ENCODE measurements at places on chromosomes 2 and 18.
A peak's percentile ranks its signal among the peaks of the same experiment; 100 is the strongest.

DNA sequence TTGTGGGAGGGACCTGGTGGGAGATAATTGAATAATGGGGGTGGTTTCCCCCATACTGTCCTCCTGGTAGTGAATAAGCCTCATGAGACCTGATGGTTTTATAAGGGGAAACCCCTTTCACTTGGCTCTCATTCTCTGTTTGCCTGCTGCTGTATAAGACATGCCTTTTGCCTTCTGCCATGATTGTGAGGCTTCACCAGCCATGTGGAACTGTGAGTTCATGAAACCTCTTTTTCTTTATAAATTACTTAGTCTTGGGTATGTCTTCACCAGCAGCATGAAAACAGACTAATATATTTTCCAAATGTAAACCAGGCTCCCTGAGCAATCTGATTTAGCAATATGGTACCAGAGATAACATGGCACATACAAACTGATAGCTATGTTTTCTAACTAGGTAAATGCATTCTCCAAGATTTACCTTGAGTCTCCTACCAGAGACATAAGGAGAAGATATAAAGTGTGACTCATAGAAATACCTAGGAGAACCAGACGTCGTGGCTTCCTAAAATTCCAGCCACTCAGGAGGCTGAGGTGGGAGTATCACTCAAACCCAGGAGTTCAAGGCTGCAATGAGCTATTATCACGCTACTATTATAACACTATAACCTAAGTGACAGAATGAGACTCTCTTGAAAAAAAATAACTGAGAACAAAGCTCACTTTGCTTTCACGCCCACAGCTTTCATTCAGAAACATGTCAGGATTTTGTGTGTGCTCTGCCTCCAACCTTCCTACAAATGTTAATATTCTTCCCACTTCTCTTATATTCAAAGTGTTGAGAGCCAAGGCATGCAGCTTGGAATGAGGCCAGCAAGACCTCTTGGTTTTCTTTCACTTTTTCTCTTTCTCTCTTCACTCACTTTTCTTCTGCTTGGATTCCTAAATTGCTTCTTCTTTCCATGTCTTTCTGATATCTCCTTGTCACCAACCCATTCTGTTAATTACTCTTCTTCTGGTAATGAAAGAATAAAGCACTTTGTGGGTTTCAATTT lies 263.9 kb upstream of the UBE2E3 start:
- DNase-seq: no peak

GRCh38 chr2:211473116-211473515 lies 916.7 kb downstream of the CPS1 start:
- DNase-seq: no peak

GRCh38 chr2:73293534-73294171 lies at the start of gene EGR4:
TSS of gene EGR4 (minus strand) at chr2:73293548. CDS start at chr2:73293317, 231 bp downstream.
- peak; percentile 100 for DNase-seq

DNA sequence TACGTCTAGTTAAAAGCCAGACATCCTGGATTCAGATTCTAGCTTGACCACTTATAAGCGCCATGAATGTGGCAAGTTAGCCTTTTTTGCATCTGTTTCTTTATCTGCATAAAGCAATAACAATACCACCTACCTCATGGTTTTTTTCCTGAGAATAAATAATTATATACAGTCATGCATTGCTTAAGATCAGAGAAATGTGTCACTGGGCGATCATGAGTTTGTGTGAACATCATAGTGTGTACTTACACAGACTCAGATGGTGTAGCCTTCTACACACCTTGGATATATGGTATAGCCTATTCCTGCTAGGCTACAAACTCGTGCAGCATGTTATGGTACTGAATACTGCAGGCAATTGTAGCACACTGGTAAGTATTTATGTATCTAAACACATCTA lies 84.7 kb upstream of the PELI1 start:
- DNase-seq: no peak

- DNase-seq: no peak
These were observed 278.8 kb upstream of the SLC14A2 start for GRCh38 chr18:45336448-45336847.

DNA sequence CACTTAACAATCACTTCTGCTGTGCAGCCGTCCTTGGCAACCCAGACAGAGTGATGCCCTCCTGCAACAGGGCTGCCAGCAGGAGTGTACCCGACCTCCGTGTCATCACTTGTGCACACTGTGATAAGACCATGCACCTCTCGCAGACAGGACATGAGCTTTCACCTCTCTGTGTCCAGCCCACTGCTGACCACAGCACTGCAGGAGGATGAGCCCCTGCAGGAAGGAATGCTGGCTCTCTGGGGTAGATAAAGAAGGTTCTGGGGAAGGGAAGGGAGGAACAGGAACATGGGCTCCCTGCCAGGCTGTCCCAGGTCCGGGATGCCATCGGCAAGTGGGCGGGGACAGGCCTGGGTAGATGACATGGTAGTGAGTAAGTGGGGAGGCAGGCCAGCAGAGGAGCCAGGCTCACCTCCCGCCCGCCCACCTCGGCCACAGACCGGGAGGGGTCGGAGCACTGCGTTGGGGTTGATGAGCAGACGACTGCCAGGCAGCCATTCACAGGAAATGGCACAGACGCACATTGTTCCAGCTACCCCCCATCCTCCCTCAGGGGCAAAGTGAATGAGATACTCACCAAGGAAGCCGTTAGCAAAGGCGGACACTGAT lies 18.6 kb upstream of the COL6A3 start:
- DNase-seq: no peak

DNA sequence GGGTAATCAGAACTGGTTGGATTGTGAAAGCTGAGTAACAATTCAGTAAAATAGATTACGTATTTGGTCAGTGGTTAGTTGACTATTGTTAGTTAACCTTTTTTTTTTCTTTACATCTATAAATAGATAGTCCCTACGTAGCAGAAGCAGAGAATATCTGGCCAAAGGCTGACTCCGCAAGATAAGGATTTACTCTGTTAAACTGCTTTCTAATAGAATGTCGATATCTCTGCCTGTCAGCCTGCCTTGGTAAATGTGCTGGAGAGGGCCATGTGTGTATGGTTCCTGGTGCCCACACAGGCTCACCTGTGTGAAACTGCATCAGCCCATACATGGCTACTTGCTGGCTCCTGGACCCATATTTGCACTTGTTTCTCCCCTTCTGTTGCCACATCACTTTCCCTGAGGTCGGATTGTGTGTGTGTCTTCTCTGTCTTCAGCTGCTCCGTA lies 94.4 kb downstream of the CRIM1 start:
- DNase-seq: no peak

GRCh38 chr2:157460384-157460837 lies 16.5 kb upstream of the CYTIP start:
- no peak for DNase-seq

- no peak for DNase-seq
These were observed 127.8 kb downstream of the MBP start for GRCh38 chr18:77004555-77005380.

GRCh38 chr2:69677914-69678313 lies 34.4 kb upstream of the AAK1 start:
- no peak for DNase-seq

- no peak for DNase-seq
These were observed 265.1 kb downstream of the SOCS6 start for GRCh38 chr18:70553936-70554260.

DNA sequence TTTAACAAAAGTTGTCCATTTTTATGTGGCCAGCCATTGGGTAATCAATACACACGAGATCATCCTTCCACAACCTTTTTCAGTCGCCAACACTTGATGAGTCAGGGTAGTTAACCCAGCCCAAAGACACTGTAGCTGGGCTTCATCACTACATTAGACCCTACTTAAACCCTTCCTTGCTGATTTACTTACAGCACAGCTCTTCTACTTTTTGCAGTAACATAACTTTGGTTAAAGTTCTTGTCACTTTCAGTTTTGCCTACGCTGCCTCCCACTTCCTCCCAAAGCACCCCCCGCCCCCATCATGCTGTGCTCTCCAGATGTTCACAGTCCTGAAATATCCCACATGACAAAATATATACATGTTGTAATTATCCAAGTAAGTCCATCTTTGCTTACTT lies 103.6 kb downstream of the CDK15 start:
- DNase-seq: no peak

DNA sequence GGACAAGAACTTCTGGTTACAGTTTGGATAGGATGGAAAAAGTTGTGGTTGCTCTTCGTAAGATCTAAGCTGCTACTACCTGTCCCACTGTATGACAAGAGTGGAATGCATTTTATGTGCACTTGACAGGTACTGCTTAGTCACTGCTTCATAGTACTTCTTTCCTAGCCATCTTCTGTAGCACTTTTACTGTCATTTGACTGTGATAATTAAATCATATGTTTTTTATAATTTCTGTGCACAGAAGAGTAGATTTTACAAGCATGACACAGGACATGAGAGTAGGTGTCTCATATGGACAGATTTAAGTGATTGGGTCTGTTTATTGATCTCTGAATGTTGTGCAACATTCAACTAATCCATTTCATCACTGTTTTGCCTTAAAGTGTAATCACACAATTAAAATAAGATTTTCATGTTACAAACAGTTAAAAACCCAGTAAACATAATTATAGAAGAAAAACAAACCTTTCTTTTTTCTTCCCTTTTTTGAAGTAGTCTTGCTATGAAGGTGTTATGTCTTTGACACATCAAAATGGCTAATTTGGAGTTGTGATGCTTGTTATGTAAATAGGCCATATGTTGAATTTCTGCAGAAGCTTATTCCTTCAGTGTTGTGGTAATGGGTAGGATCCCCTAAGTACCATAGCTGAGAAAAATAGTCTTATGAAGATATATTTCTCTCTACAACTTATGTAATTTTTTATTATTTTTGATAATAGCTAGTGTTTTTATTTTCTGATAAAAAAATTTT lies 3.0 kb downstream of the SPATS2L start:
- no peak for DNase-seq

GRCh38 chr2:70094978-70095719 lies 7.9 kb downstream of the PCBP1 start:
- no peak for DNase-seq

DNA sequence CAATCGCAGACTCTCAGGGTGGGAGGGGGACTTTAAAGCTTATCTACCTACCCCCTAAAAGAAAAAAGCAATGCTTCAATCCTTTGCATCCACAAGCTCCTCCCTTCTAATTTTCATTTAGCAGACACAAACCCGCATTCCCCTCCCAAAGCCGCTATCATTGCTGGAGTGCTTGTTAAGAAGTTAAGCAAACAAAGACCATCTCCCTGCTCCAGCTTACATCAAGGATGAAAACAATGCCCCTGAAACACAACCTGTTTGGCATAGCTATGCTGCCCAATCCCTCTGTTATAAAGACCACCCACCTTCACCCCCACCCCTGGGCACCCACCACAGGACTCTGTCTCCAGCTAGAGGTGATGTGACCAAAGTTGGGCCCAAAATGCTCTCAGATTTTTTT lies 33.0 kb downstream of the REEP1 start:
- no peak for DNase-seq

GRCh38 chr2:109427661-109428091 lies 186.1 kb downstream of the SEPTIN10 start:
- no peak for DNase-seq

- DNase-seq: no peak
These were observed 175.3 kb downstream of the KCNE4 start for GRCh38 chr2:223227338-223227737.

DNA sequence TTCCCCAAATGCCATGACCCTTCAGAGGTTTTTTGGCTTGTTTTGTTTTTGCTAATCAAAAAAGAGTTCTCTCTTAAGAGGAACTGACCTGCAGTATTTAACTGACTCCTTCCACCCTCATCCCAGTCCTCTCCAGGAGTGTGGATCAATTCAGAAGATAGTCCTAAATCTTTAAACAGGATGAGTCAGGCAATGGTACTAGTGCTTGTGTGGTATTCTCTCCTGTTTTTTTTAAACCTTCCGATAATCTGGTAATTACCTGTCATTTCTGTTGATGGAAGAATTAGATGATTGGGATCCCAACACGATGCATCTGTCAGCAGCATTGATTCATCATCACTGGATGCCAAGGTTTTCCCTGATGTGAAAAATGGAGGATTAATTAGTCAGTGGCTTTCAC lies 41.2 kb downstream of the ETAA1 start:
- no peak for DNase-seq

GRCh38 chr2:1585635-1586034 lies 158.7 kb downstream of the PXDN start:
- no peak for DNase-seq

- peak; percentile 91 for DNase-seq
These were observed at the start of gene MSH6 for GRCh38 chr2:47782671-47783485. TSS of gene MSH6 (plus strand) at chr2:47783145. CDS start at chr2:47783234, 89 bp downstream.

- DNase-seq: peak; percentile 44
These were observed 2.4 kb downstream of the GPR45 start for GRCh38 chr2:105243961-105244360.

- DNase-seq: no peak
These were observed 95.4 kb downstream of the ANKRD12 start for GRCh38 chr18:9231852-9232486.

GRCh38 chr2:211822686-211823335 lies 715.8 kb downstream of the ERBB4 start:
- DNase-seq: no peak

- peak; percentile 12 for DNase-seq
These were observed 180.4 kb downstream of the MBD5 start for GRCh38 chr2:148201075-148202004.

GRCh38 chr2:190596993-190597392 lies 51.9 kb upstream of the NAB1 start:
- DNase-seq: no peak

DNA sequence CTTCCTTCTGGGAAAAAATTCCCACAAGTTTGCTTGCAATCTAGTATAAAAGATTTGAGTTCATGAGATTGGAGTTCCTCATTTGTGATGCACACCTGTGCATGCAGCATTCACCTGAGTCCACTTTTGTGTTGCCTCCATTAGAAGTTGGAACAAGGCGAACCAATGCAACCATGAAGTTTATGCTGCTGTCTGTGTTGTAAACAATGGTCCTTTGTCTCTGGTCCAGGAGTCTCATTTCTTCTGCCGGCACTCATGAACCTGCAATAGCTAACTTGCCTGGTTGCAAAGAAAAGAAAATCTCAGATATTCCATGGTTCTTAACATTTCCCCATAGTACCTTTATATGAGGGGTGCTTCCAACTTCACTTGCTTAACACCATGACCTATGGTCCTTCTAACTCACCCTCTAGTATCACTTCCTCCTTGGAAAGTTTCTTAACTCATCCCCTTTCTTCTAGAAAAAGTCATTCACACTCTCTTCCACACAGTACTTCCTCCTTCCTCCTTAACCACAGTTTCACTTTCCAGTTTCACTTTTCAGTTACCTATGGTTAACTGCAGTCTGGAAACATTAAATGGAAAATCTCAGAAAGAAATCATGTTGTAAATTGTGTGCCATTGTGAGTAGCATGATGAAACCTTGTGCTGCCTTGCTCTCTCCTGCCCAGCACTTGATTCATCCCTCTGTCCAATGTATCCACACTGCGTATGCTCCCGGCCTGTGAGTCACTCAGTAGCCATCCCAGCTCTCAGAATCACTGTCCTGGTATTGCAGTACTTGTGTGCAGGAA lies 128.8 kb upstream of the TRIB2 start:
- DNase-seq: no peak

GRCh38 chr2:64787698-64788097 lies 134.0 kb upstream of the SERTAD2 start:
- DNase-seq: no peak

DNA sequence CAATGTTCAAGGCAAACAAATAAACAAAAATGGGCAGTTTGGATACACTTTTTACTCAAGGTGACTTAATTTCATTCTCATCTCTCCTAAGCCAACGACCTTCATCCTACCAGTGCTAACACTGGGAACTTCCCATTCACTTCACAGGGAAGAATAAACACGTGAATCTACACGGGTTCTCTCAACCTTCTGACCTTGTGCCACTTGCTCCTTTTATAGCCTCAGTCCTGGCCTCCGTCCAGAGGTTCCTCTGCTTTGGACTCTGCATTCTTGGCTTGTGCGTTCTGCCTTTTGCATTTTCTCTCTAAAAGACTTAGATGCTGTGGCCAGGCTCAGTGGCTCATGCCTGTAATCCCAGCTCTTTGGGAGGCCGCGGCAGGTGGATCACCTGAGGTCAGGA lies 13.8 kb downstream of the ZNF2 start:
- no peak for DNase-seq

All from 8988T (cell line).